GM20000 (cell line): ENCODE measurements at places on chromosomes 4 and X.

- no peak for DNase-seq
These were observed 6.7 kb upstream of the NXF3 start for GRCh38 chrX:103099691-103100090.

DNA sequence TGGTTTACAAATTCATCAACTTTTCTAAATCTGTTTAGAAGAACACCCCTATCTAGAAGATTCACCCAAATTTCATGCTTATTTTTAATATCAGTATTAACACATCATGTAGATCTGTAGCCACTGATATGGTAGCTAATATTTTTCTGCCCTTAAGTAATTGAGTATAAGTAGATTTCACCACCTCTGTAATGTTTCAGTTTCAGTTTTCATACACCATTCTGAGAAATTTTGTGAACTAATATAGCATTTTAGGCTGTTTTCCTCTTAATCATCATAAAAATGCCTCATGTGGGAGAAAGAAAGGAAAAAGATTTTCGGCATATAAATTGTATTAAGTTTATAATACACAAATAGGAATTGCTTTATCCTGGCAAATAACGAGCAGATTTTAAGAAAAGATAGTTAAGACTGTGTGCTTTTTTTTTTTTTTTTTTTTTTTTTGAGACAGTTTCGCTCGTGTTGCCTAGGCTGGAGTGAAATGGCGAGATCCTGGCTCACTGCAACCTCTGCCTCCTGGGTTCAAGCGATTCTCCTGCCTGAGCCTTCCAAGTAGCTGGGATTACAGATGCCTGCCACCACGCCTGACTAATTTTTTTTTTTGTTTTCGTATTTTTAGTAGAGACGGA is 21.4 kb upstream of the RBPJ start:
- peak; percentile 48 for DNase-seq

DNA sequence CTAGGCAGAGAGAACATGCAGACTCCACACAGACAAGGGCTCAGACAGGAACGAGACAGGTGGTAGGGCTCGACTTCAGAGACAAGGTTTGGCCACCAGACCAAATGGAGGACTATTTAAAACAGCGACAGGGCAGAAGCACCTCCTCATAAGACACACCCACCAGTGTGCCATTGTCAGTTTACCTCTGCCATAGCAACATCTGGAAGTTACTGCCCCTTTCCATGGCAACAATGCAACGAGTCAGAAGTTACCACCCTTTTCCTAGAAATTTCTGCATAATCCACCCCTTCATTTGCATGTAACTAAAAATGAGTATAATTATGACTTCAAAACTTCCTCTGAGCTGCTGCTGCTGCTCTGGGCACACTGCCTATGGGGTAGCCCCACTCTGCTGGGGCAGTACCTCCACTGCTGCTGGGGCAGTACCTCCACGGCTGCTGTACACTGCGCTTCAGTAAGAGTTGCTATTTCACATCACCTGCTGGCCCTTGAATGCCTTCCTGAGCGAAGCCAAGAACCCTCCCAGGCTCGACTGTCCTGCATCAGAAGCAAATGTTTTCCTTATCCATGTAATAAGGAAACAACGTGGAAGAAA is 2222.3 kb upstream of the AGA start:
- no peak for DNase-seq

DNA sequence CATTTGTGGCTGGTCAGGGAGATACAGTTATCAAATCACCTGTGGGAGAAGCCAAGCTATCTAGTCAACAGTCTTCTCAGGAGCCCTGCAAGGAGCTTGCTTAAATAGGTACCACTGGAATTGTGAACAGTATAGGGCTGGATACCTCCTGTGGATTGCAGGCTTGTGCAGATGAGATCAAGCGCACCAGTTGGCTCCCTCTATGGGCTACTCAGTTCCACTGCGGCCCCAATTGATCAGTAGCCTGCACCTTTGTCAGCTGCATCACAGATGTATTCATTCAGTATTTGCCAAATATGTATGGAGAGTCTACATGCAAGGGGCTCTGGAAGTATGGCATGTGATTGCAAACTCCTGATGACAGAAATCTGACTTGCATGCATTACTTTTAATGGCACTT is 28.6 kb downstream of the TEX13A start:
- DNase-seq: no peak

DNA sequence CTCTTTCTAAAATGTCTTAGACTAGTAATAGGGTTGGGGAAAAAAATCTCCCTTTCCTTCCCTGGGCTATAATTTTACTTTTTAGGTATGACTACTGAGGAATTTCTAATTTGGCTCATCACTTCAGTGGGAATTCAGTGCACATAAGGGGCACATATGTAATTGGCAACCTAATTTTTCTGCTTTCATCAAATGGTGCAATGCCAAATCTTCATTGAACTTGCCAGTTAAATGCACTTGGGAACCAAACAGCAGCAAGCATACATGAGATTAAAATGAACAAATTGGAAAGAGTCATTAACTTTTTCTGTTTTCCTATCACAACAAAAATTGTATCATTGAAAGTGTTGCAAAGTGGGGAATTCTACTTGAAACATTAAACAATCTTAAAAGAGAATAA is 2.9 kb upstream of the CCSER1 start:
- no peak for DNase-seq

- DNase-seq: no peak
These were observed 15.3 kb upstream of the HMGB3 start for GRCh38 chrX:150967786-150968185.

DNA sequence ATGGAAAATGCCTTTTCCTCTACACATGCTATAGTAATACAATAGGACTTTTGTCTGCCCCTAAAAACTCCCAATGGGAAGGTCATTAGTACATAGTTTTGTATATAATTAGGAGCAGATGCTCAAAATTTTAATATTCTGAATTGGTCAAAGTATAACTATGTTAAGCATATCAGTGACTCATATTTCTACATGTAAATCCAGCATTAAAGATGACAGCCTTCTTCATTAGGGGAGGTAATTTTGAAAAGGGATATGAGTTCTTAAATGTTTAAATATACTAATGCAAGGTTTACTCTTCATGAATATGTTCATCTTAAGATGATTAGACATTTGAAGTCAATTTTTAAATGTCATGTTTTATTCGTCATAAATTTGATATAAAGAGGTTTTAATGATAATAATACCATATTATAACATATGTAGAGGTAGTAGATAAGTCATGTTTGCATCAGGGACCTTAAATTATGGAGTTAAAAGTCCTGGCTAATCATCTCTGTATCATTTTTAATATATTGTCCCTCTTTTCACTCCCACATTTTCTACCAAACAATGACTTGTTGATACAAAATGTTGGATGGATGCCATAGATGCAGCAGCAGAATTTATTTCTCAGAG is 218.8 kb downstream of the STPG2 start:
- no peak for DNase-seq

- no peak for DNase-seq
These were observed 8.4 kb downstream of the UBE2K start for GRCh38 chr4:39706334-39706733.

DNA sequence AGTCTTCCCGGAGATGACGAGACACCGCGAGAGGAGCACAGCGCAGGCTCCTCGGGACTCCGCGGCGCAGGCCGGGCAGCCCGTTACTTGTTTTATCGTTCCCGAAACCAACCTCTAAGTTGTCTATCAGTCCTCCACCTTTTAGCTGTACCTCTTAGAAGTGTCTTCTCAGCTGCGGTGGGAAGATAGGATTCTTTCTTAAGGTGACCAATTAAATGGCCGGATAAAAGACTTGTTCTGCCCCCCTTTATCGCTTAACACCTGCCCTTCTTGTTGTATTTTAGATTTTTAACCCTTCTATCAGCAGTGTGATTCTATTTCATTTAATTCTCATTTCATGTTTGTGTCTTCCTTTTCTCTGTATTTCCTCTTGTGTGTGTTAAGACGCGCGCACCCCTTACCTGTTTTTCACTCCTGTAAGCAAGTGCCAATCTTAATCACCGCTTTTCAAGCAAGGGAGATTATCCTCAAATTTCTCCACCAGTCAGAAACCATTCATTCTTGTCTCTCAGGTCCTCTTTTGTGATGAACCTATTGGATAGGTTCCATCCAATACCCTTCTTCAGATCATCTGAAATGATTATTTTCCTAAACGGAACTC is at the start of gene SLC9B2:
TSS of gene SLC9B2 (minus strand) at position 15 of the 601 bp plus-strand sequence. CDS start 9,211 bp downstream, outside the sequence.
- DNase-seq: peak; percentile 71

- DNase-seq: no peak
These were observed 12.3 kb downstream of the PPP3CA start for GRCh38 chr4:101334963-101335572.

DNA sequence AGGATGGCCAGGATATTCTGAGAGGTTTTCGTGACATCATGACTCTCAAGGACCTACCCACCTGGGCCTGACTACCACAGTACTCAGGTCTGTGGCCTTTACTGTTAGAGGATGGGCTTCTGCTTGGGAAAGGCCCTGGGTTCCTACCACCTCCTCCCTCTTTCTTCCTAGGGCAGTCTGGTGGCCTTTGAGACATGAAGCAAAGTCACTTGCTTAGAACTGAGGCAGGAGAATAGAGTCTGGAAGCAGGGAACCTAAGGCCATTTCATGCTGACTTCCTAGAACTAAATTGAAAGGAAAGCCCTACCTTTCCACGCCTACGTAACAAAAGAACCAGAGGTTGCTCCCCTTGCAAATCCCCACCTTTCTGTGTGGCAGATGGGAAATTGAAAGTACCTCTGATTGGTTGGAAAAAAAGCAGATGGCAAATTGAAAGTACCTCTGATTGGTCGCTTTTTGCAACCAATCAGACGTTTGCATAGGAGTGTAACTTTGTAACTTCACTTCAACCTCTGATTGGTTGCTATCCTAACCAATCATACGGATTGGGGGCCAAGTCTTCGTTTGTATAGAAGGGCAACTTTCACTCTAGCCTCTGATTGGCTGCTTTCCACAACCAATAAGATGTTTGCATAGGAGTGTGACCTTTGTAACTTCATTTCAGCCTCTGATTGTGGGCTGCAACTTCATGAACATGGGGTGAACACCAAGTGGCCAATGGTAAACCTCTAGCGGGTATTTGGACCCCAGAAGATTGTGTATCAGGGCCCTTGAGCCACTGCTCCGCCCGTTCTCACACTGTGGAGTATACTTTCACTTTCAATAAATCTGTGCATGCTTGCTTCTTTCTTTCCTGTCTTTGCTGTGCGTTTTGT is 9.9 kb upstream of the AKAP14 start:
- no peak for DNase-seq

DNA sequence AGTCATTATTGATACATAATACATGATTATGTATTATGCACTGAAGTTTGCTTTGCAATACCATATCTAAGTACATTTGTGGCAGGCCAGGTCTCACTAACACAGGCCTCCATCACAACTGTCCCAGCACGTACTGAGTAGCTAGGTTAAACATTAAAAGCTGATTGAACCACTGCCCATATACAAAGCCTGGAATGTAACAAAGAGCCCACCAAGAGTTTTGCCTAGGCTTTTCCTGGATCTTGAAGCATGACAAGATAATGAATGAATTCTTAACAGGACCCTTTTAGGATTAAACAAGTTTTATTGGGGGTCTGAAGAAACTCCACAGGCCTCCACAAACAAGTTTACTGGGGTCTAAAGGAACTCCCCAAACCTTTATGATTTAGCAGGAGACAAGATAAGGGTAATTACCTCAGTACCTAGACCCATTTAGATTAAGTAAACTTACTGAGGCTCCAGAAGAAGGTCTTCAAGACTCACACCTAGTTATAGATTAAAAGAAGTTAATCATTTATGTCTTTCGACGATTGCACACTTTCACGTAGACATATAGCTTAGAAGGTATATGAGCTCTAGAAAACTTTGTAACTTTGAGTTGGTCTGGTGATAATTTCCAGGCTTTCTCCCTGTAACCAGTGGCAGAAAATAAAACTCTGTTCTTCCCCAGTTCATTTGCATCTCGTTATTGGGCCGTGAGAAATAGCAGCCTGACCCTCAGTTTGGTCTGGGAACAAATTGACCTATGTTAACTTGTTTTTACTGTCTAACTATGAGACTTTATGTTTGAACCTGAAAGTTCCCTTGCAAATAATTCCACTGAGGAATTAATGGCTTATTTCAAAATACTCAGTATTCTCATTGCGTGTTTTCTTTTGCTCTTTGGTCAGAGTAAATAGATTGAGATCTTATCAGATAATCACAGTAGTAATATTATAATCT is 84.8 kb downstream of the PHEX start:
- DNase-seq: no peak

DNA sequence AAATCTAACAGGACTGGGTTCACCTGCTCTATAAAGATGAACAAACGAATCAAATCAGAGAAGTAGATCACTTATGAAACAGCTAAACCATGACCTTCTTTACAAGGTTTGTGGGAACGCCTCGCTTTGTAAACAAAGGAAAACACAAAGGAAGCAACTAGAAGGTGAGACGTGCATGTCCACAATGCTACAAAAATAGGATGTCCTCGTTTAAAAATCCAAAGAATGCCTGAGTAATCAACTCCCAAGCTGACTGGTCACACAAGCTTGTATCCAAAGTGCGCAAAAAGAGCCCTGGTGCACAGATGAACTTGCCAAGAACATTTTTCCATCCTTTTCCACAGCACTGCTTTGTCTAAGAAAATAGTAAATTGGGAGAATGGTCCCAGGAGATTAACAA is 6.3 kb upstream of the SH3KBP1 start:
- DNase-seq: no peak

GRCh38 chr4:153170407-153170806 is 33.8 kb upstream of the TRIM2 start:
- DNase-seq: no peak

DNA sequence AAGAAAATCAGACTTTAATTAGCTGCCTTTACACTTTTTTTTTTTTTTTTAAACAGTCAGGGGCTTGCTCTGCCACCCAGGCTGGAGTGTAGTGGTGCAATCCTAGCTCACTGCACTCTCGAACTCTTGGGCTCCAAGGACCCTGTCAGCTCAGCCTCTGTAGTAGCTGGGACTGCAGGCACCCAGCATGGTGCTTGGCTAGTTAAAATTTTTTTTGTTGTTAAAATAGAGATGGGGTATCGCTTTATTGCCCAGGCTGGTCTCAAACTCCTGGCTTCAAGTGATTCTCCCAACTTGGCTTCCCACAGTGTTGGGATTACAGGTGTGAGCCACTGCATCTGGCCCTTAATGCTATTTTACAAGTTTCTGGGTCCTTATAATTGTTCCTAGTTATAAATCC is 359.1 kb downstream of the SPRY1 start:
- no peak for DNase-seq

DNA sequence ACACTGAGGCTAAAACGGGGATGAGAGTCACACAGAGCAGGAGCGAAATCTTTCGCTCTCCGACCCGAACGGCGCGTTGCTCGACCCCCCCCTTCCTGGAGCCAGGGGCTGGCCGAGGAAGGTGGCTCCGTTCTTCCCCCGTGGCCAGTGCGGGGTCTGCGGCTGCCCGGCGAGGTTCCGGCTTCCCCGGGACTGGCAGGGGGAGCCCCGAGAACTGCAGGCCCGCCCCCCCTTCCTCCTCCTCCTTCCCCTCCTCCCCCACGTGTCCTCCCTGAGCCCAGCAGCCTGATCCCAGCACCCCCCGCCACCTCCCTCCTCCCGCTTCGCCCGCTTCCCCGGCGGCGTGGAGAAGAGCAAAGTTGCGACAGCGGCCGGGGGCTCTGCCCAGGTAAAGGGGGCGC is 2.4 kb upstream of the BCORL1 start:
- DNase-seq: peak; percentile 69

GRCh38 chrX:12610079-12610478 is 181.1 kb upstream of the PRPS2 start:
- DNase-seq: no peak

GRCh38 chr4:88008743-88009171 is 1.3 kb downstream of the PKD2 start:
- DNase-seq: peak; percentile 41
